ENCODE measurements at places on chromosomes 13 and 19.

DNA sequence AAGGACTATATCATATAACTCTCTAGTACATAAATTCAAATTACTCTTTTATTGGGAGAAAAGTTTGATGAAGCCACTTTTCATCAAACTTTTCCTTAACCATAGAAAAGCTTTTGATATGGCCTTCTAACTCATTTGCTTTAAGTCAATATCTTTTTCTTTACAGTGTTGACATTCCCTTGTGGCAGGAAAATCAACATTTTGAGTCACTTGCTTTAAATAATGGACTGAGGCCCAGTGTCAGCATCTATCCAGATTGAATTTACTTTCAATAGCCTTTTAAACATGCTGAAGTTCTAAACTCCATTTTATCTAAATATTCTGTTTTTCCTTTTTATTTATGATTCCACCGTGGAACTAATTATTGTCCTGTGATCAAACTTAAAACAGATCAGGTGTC lies 62.7 kb downstream of the PCDH9 start:
- DNase-seq, result no peak

DNA sequence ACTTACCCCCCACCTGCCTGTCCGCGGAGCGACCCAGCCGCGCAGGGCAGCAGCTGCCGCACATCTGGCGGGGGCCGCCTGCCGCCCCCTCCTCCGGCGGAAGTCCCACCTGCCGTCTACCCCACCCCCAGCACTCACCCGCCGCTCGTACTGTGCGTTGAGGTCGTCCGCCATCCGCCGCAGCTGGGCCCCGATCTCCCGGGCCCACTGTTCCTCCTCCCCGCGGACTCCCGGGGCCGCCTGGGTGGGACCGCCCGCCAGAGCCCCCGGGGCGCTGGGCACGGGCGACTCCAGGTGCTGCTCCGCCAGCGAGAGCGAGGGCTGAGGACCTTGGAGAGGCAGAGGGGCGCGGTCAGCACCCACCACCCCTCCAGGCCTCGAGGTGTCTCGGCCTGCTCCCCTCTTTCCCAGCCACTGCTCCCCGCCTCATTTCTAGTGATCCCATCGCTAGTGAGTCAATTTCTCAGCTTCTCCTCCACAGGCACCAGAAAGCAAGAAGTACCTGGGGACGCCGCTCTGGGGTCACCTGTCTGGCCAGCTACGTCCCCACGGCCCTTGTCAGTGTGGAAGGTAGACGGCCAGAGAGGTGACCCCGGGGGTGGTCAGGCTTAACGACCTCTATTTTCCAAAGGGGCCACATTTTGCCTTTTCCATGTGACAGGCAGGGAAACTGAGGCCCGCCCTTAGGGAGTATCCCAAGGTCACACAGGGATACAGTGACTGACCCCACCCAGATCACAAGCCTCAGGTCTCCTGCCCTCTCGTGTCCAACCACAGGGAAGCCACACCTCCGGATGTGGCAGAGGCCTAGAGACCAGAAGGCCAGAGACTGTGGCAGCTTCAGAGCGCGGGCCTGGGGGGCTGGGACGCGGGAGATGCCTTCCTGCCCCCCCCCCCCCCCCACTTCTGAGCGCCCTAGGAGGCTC lies 4.3 kb downstream of the BBC3 start:
- DNase-seq, result no peak

DNA sequence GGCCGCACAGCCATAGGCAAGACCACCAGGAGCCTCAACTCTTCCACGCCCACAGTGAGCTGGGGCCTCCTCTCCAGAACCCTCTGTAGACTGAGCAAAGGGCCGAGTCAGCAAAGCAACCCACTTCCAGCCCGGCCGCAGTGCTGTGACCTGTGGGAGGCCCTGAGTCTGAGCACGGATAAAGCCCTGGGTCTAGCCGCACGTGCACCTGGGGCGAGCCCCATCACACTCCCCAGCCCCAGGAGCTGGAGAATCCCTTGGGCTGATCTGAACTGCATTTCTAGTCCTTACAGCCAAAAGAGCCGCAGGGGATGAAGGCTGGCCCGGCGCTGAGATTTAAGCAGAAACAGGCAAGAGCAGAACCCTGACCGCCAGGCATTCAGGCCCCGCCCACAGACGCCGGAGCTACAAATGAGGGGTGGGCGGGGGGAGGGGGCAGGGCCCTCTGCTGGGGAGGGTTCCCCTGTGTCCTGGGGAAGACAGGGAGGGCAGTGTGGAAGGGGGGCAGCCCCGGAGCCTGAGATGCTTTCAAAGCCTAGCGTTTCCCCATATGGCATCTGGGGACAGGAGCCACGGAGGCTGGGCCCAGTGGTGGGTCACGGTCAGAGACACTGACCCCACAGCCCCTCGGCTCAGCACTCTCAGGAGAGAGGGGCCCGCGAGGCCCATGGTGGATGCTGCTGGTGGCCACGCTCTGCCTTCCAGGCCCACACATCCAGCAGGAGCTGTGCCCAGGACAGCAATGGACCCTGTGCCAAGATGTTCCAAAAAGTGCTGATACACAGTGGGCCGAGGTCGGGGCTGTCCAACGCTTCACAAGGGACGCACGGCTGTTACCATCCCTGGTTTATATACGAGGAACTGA lies 4.9 kb downstream of the TMEM259 start:
- no peak for DNase-seq

DNA sequence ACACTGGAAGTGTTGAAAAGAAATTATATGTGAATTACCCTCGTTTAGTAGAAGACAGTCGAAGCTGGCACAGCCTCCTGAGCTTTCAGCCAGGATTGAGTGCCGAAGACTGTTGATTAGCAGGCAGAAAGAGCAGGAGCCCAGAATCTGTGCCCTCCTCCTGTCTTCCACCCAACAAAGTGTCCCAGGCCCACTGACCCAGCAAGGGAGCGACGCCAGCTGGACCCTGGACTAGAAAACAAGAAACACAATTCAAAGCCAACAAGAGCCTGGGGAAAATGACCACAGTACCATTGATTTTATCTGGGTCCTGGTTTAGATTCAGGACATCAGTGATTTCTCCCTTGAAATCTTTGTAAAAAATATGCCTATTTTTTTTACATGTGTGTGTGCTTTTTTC lies 120.7 kb downstream of the RXFP2 start:
- DNase-seq, result peak; percentile 28

DNA sequence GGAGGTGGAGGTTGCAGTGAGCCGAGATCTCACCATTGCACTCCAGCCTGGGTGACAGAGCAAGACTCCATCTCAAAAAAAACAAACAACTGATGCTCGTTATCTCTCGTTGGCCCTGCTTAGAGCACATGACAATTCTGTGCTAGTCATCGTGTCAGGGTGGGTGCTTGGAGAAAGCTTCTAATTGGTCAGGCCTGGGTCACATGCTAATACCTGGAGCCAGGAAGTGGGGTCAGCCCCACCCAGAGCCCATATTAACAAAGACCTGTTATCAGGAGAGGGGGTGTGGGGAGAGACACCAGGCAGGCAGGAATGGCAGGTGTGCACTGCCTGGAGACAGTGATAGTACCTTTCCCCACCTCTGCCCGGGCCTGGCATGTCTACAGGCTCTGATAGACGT lies 84.9 kb downstream of the DPF1 start:
- no peak for DNase-seq

GRCh38 chr19:34960103-34960805 lies 3.8 kb downstream of the ZNF792 start:
- no peak for DNase-seq

- no peak for DNase-seq
Measured at GRCh38 chr13:29844441-29844840, 6.0 kb downstream of the UBL3 start.

DNA sequence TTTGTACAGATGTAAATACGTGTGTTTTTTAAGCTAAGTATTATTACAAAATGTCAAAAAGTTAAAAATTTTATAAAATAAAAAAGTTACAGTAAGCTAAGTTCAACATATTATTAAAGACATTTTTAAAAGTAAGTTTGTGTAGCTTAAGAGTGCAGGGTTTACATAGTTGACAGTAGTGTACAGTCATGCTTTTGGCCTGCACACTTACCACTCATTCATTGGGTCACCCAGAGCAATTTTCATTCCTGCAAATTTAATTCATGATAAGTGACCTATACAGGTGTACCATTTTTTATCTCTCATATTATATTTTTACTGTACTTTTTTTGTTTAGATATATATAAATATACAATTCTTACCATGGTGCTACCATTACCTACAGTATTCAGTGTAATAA lies 769.9 kb upstream of the SLITRK6 start:
- DNase-seq, result no peak

DNA sequence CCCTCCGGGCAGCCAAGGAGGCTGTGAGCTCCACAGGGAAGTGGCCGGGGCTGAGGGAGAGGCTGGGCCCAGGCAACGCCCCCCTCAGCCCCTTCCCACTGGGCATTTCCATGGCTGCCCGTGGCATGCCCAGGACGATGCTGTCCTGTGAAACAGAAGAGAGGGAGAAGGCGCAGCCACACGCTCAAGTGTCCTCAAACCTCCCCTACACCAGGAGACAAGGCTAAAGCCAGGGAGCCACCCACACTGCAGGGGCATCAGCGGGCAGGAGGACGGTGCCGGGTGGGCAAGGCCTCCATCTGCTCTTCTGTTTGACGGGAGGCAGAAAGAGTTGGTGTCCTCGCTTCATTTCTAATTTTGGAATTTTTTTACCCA lies 14.2 kb upstream of the PROZ start:
- DNase-seq, result no peak

DNA sequence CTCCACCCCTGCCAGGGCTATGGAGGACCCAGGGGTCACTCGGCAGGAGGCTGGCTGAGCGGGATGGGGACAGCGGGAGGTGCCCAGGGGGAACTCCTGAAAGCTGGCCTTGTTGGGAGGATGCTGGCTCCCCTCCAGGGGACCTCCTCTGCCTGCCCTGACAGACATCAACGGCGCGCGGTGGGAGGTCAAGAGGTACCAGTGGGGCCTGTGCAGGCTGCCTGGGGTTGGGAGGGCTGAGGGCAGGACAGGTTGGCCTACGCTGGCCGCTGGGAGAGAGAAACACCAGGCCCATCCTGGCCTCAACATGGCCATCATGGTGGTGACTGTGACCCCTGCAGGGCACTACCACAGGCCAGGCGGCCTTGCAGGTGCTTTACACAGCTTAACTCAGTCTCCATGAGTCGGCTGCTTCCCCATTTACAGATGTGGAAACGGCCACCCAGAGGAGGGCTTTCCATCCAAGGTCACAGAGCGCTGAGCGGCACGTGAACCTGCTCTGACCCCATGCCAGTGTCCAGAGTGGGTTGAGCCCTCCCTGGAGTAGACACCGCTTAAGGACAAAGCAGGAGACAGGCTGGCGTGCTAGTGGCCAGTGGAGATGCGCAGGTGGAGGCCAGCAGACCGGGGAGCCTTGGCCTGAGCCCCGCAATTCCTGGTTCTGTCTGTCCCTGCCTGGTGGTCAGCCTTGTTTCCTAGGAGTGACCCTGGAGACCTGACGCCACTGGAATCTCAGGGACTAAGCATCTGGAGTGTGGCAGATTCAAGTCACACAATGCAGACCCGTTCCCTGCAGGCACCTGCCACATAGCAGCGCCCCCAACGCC lies 27.6 kb downstream of the CEBPG start:
- DNase-seq, result no peak

DNA sequence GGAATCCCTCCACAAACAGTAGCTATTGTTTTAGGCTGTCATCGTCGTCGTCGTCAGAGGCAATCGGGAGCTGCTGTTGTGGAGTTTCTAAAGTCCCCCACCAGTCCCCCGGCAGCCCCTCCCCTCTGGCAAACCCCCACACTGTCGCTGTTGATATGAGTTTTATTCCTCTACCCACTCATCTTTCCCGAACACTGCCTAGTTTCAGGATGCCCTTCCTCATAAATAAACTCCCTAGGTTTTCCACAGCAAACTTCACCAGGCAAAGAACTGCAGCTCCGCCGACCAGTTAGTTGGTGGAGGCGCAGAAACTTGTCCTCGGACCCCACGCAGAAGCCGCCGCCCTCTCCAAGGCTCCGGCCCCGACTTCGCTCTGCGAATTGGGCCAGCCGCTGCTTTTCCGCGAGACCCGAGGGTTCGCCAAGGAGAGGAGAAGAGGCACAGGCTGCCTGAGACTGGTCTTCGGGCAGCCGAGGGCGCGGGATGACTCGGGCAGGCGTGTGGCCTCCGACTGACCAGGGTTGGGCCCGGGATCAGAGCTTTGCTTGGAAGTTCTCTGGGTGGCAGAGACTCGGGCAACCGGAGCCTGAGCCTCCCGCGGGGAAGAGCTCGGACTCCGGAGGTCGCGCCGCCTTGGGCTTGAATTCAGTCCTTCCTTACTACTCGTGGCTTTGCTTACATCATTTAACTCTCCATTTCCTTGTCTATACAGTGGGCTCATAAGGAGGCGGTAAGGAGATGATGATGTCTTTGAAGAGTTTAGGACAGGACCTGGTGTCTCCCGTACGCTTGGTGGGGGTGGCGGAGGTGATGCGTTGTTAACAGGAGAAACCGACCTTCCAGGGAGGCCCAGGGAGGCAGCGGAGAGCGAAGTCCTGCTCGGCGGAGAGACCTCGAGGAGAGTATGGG lies 7.9 kb downstream of the PDX1 start:
- no peak for DNase-seq

GRCh38 chr13:58043971-58044370 lies 412.4 kb downstream of the PCDH17 start:
- DNase-seq, result no peak

DNA sequence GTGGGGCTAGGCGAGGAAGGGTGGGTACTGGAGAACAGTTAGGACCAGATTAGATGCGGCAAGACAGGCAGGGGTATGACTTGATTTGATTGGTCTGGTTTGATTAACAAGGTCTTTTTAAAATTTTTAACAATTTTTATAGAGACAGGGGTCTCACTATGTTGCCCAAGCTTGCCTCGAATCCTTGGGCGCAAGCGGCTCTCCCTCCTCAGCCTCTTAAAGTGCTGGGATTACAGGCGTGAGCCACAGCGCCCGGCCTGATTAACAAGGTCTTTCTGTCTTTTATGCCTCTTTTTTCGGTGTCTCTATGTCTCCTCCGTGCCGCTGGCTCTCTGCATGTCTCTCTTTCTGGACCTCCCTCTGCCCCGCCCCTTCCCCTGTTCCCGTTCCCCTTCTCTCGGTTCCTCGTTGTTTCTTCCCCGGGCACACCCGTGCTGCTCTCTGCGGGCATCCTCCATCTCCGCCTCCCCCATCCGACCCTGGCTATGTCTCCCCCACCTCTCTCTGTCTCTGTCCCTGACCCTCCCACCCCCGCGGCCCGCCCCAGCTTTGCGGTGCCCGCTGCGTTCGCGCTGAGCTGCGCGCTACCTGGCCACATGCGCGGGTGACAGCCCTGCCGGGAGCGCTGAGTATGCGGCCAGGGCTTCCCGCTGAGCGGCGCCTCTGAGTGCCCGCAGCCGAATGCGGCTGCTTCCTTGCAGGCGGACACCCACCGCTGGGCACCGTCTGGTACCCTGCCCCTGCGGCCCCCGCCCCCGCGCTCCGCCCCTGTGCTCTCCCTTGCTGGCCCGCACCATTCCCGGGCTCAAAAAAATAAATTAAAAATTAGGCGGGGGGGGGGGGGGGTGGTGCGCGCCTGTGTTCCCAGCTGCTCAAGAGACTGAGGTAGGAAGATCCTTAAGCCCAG lies 8.1 kb upstream of the SDHAF1 start:
- peak; percentile 49 for DNase-seq

GRCh38 chr13:20964904-20965303 lies 62.4 kb upstream of the XPO4 start:
- DNase-seq, result no peak

- peak; percentile 51 for DNase-seq
Measured at GRCh38 chr13:96091164-96092117, 1.5 kb downstream of the HS6ST3 start.

- no peak for DNase-seq
Measured at GRCh38 chr13:41595298-41595697, 137.9 kb downstream of the RGCC start.
